ENCODE measurements at places on chromosomes 3 and 15.

- no peak for DNase-seq
Measured at GRCh38 chr15:40150163-40150925, 10.5 kb upstream of the BUB1B start.

DNA sequence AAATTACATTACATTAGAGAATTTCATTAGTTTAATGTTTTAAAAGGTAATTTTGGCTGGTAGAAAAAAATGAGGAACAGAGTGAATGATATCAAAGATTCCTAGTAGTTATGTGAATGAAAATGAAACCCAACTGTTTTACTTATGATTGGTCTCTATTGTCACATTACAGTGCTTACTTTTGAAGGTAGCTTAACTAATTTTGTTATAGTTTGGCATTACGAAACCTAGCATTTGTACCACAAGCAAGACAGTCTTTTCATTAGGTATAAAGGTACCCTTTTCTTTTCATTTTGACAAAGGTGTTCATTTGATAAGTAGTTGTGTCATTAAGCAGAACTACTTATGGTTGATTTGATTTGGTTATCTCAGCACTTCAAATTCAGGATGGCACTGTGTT, 6.9 kb downstream of the SELENOT start:
- no peak for DNase-seq

- DNase-seq, result no peak
Measured at GRCh38 chr15:69424748-69425413, 10.7 kb downstream of the KIF23 start.

DNA sequence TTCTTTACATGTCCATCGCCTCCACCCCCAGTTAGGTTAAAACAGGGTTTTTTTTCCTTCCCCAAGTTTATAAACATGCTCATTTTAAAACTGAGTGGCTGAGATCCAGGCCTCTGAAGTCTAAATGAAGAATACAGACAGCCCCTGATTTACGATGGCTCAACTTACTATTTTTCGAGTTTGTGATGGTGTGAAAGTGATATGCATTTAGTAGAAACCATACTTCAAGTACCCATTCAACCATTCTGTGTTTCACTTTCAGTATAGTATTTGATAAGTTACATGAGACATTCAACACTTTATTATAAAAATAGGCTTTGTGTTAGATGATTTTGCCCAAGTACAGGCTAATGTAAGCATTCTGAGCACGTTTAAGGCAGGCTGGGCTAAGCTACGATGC, 30.5 kb upstream of the GNB5 start:
- no peak for DNase-seq

GRCh38 chr15:59746777-59747176, 57.7 kb upstream of the BNIP2 start:
- no peak for DNase-seq

DNA sequence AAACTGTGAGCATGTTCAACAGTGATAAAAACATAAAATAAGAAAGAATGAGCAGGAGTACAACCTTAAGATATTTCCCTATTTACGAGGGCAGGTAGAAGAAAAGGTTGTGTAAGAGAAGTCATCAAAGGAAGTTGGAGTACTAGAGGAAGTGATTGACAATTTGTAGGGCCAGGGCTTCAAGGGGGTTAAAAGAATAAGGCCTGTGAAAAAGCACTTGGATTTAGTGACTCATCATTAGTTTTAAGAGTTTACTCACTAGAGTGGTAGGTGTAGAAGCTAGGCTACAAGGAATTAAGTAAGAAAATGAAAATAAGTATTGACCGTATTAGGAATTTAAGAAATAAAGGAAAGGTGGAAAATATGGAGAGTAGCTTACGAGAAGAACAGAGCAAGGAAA, 23.6 kb downstream of the KCNMB3 start:
- DNase-seq, result no peak

DNA sequence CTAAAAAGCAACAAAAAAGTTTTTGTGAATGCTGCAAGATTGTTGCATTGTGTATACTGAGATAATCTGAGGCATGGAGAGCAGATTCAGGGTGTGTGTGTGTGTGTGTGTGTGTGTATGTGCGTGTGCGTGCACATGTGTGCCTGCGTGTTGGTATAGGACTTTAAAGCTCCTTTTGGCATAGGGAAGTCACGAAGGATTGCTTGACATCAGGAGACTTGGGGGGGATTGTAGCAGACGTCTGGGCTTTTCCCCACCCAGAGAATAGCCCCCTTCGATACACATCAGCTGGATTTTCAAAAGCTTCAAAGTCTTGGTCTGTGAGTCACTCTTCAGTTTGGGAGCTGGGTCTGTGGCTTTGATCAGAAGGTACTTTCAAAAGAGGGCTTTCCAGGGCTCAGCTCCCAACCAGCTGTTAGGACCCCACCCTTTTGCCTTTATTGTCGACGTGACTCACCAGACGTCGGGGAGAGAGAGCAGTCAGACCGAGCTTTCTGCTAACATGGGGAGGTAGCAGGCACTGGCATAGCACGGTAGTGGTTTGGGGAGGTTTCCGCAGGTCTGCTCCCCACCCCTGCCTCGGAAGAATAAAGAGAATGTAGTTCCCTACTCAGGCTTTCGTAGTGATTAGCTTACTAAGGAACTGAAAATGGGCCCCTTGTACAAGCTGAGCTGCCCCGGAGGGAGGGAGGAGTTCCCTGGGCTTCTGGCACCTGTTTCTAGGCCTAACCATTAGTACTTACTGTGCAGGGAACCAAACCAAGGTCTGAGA, 4.7 kb downstream of the BHLHE40 start:
- DNase-seq, result no peak

DNA sequence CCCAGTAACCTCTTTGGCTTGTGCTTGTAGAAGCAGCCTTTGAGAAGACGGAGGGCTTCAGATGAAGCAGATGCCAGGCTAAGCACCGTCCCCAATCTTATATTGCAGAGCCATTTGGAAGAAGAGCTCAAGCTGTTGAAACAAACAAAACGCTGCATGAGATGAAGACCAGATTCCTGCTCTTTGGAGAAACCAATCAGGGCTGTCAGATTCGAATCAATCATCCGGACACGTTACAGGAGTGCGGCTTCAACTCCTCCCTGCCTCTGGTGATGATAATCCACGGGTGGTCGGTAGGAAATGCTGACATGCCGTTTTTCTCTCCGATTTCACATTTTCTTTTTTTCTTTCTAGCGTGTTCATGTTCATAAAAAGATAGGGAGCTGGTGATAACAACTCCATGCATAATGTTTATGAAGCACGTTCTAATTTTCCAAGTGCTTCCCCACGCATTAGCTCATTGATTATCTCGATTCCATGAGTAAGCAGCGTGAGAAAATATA, 106.5 kb downstream of the LIPC start:
- DNase-seq, result no peak

- DNase-seq, result no peak
Measured at GRCh38 chr3:8885536-8886316, 77.5 kb downstream of the RAD18 start.

DNA sequence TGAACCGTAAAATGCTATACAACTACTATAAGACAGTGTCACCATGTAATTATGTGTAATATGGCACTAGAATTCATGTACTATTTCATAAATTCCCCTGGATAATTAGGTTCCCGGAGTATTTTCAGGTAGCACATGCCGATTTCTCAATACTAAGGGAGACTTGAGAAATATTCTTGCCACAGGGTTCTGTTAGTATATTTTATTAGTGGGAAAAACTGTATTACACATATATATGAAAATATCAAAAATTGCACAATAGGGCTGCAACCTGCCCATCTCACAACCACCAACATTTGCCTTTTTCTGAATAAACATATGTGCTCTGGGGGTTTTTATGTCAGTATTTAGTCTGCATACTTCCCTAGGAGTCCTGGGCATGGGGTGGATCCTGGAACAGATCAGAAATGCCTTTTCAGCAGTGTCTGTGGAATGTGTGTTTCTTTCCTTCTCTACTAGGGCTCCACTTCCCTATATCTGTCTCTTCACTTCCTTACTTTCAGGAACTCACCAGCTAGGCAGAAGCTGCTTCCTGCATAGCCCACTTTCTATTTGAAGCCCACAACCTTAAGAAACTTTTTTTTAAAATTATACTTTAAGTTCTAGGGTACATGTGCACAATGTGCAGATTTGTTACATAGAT, 87.5 kb downstream of the RPL39L start:
- no peak for DNase-seq

DNA sequence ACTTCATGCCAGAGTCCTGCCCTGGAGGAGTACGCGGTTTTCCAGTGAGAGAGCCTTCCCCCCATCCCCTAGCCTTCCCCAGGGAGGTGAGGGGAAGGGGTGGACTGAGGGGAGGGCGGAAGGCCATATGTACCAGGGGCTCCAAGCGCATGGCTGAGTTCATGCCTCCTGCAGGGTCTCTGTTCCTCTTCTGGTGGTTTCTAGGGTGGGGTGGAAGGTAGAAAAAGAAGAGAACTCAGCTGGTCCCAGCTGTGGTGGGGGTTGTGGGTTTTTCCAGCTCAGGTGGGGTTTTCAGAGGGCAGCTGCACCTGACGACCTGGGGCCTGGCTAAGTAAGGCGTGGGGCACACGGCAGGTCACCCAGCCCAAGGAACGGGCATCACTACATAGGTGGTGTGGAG, 10.7 kb upstream of the IQSEC1 start:
- DNase-seq, result no peak

- no peak for DNase-seq
Measured at GRCh38 chr3:134294302-134295280, 43.9 kb upstream of the RYK start.

- DNase-seq, result no peak
Measured at GRCh38 chr15:61393949-61394348, 164.8 kb upstream of the RORA start.

DNA sequence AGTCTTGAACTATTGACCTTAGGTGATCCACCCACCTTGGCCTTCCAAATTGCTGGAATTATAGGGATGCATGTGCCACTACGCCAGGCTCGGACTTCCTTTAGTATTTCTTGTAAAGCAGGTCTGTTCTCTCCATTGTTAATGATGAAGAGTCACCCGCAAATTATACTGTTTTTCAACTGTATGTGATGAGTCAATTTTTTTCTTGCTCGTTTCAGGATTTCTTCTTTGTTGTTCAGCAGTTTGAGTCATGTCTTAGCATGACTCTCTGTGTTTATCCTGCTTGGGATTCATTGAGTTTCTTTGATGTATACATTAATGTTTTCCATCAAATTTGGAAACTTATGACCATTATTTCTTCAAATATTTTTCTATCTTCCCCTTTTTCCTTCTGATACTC, 28.9 kb downstream of the GRAMD1C start:
- no peak for DNase-seq

- no peak for DNase-seq
Measured at GRCh38 chr15:101003706-101004105, 84.5 kb downstream of the LRRK1 start.

GRCh38 chr15:68176601-68177000, 28.5 kb downstream of the CALML4 start:
- DNase-seq, result no peak

GRCh38 chr3:195106418-195106906, 164.5 kb downstream of the XXYLT1 start:
- DNase-seq, result peak; percentile 28
